ENCODE measurements at places on chromosomes 5 and 9. TPM values are rescaled to one million over a fixed set of nuclear protein-coding genes. Genes with fewer than 3 reads are reported as not detected.
A peak's percentile ranks its signal among the peaks of the same experiment; 100 is the strongest.

- H3K4me1 ChIP-seq = peaks cover 3% of the 10 kb centered on the region
- DNase-seq = peak; percentile 24
- H3K27ac ChIP-seq = no peak overlapping the region
- no peaks in the 10 kb centered on the region for H3K27me3 ChIP-seq
- no peaks in the 10 kb centered on the region for H3K36me3 ChIP-seq
Measured at GRCh38 chr9:125761676-125762450, 14.7 kb downstream of the PBX3 start.

GRCh38 chr9:77803423-77803822, 155.3 kb upstream of the GNA14 start:
- no peaks in the 10 kb centered on the region for H3K27me3 ChIP-seq
- H3K27ac ChIP-seq = no peak overlapping the region
- no peaks in the 10 kb centered on the region for H3K4me1 ChIP-seq
- no peaks in the 10 kb centered on the region for H3K36me3 ChIP-seq
- H3K4me3 ChIP-seq = no peak overlapping the region
- no peak for DNase-seq

- H3K36me3 ChIP-seq = no peaks in the 10 kb centered on the region
- no peak overlapping the region for H3K4me3 ChIP-seq
- no peaks in the 10 kb centered on the region for H3K4me1 ChIP-seq
- H3K27ac ChIP-seq = no peak overlapping the region
- H3K27me3 ChIP-seq = no peaks in the 10 kb centered on the region
Measured at GRCh38 chr5:94575196-94575595, 43.2 kb downstream of the KIAA0825 start.

DNA sequence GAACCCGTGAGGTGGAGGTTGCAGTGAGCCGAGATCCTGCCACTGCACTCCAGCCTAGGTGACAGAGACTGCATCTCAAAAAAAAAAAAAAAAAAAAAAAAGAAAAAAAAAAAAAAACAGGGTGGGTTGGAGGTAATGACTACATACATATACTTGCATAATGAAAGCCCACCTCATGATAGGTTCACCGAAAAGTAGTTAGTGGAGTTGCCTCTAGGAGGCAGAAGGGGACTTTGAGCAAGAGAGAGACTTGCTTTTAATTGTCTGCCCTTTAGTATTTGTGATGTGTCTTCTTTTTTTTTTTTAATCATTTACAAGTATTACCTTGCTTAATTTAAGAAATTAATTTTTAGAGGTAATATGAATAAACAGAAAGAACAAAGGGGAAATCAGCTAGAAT, 99.8 kb downstream of the PPARGC1B start:
- no peak overlapping the region for H3K27ac ChIP-seq
- DNase-seq = no peak
- H3K27me3 ChIP-seq = no peaks in the 10 kb centered on the region
- H3K36me3 ChIP-seq = peaks cover 29% of the 10 kb centered on the region

DNA sequence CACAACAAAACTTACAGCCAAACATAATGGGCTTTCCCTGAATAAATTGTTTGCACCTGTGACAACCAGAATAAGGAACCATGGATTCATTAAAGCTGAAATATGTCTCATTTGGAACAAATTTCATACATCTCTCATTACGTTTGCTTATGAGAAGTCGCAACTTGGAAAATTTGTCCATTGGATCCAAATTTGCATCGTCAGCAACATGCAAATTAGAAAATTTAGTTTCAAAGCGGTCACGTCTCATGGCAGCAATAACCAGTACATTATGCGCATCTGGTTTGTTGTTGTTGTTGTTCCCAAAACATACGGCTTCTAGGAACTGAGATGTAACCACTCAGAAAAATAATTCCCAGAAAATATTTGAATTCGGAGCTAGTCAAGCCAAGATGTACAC, 1311.5 kb upstream of the CDH6 start:
- H3K27ac ChIP-seq = no peak overlapping the region
- H3K36me3 ChIP-seq = no peaks in the 10 kb centered on the region
- no peaks in the 10 kb centered on the region for H3K27me3 ChIP-seq
- DNase-seq = no peak
- no peaks in the 10 kb centered on the region for H3K4me1 ChIP-seq

DNA sequence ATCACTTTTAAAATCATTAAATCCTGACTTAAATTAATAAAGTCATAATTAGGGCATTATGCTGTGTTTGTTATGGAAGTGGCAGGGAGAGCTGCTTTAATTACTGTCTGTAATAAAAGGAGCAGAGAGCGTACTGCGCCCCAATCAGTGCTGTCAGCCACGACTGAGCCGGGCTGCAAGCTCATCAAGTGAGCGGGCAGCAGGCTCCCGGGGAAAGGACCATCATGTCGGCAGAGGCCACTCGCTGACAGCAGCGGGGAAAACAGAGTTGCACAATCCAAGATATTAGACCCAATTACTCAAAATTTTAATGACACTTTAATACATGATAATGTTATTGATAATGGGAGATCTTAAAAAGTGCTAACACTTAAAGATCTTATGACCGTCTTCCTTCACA, 181.6 kb downstream of the AP3B1 start:
- H3K36me3 ChIP-seq = no peaks in the 10 kb centered on the region
- no peaks in the 10 kb centered on the region for H3K27me3 ChIP-seq
- no peaks in the 10 kb centered on the region for H3K4me1 ChIP-seq
- no peak overlapping the region for H3K4me3 ChIP-seq
- H3K27ac ChIP-seq = no peak overlapping the region

- H3K27me3 ChIP-seq = no peaks in the 10 kb centered on the region
- peaks cover 28% of the 10 kb centered on the region for H3K4me1 ChIP-seq
- peak overlapping the region; percentile 95 for H3K4me3 ChIP-seq
- H3K27ac ChIP-seq = peak overlapping the region; percentile 20
- no peak for DNase-seq
Measured at GRCh38 chr9:137255448-137256114, 454 bp downstream of the NELFB start.

DNA sequence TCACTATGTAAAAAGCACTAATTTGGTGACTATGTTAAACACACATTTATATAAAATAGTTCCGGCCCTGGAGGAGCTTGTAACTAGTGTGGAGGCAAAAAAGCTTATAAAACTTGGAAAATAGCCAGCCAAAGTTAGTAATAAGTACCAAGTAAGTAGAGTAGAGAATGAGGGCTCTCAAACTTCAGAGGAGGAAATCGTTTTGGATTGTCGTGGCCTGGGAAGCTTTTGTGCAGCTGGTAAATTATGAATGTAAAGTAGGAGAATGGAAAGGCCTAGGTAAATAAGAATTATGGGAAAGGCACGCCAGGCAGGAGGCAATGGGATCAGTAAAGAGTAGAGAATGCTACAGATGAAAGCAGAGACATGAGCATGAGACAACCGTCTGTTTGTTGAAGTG, 832.7 kb upstream of the ZNF608 start:
- H3K4me3 ChIP-seq = no peak overlapping the region
- H3K27me3 ChIP-seq = no peaks in the 10 kb centered on the region
- no peak overlapping the region for H3K27ac ChIP-seq
- no peak for DNase-seq
- H3K4me1 ChIP-seq = peaks cover 16% of the 10 kb centered on the region
- H3K36me3 ChIP-seq = no peaks in the 10 kb centered on the region

Gene PRSS3
- total RNA-seq = 0.09 TPM

Gene SLCO6A1
- 0.31 TPM for total RNA-seq
